Cortex of kidney (tissue), 1 donor: ENCODE measurements at places on chromosomes 3 and 15.
A peak's percentile ranks its signal among the peaks of the same experiment; 100 is the strongest.

GRCh38 chr3:123169492-123169929, 32.2 kb upstream of the SEC22A start:
- DNase-seq, result no peak

DNA sequence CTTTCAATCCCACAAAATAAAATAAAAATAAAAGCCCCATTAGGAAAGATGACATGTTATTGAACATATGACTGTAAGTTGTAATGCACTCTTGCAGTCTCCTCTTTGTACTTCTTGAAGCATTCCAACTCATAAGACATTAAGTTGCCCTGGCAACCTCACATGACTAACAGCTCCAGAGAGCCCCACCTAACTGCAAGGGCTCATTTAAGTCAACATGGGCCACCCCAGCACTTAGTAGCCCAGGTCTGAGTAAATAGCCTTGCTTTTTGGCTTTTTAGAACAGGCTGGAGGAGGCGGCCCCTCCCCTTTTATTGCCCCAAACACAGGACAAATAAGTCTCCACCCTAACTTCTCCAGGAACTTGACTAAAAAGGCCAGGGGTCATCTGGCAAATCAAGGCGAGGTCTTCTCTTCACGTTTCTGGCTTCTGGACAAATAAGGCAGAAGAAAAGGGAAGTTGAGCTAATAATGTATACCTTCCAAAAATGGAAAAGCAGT, 135.1 kb downstream of the TMCO5A start:
- no peak for DNase-seq

DNA sequence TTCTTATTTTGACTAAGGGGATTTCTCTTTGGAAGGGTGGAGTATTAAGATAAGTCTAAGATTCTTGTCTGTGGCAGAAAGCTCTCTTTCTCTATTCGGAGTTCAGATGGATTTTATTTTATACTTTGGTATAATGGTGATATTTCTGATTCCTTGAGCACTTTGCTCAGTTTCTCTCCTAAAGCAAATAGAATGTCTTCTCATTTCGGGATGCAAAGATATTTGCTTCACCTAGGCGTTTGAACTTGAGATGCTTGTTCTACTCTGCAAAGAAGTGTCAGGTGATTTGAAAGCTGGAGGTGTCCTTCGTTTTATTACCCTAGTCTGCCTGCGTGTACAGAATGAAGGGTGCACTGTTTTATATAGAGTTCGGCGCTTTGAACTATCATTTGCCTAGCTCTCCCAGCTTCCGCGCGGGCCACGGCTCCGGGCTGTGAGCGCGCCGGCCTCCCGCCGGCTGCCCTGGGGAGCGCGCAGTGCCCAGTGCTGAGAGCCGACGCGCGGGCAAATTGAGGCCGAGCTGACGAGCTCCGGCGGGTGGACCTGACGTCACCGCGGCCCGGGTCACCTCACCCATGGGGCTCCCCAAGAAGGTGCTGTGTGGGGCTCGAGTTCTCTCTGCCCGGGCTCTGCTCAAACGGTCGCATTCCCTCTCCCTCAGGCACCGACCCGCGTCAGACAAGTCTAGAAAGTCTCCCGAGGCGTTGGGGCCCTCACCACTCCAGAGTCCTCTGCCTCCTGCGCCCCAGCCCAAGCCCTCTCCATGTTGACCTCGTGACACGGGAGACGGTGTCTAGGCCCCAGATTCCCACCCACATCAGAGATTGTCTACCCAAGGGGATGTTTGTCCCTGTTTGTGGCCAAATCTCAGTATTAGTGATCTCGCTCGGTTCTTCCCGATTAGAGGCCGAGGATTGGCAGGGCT, 7.5 kb downstream of the SOX2 start:
- no peak for DNase-seq

DNA sequence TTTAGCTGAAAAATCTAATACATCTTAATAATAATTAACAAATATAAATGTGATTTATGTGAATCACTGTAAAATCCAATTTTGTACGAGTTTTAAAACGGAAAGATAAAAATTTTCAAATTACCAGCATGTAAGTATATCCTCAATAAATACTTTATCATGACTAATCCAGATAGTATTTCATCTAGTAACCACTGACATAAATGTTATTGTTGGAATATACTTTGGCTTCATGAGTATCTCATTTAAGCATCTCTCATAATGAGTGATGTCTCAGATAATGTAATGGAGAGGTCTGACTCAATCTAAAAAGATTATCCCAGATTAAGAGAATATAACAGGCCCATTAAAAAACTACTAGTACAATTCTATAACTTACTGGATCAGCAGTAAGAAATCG, 216.3 kb downstream of the STAG1 start:
- no peak for DNase-seq

DNA sequence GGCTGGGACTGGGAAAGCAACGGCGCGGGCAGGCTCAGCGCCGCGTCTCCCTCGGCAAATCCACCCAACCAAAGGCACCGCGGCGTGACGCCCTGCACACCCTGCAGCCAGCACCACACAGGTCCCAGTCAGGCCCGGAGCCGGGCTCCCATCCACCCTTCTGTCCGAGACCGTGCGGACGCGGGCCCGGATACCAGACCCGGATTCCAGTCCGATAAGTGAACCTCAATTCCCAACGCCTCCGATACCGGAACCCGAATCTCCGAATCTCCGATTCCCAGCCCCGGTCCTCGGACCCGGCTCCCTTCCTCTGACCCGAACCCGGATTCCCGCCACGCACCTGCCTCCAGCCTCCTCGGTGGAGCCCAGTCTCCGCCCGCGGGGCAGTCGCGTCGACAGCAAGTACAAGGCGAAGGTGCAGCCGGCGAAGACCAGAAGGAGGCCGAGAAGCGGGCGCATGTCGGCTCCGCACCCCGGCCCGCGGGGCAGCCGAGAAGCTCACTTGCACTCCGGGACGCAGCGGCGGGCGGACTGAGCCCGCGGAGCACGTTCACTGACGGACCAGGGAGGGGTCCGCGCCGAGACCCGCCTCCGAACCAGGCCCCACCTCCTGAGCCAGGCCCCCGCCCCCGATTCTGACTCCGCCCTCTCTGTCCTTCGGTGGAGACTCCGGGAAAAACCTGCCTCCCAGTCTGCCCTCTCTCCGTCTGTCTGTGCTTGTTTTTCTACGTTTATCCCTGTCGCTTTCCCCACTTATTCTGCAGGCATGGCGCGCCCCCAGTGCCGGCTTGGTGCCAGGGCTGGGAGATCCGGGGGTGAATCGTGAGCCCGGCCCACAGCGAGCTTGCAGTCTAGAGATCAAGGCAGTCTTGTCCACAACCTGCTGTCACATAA, at the start of gene TMEM41A:
TMEM41A (minus strand) TSS at position 533 of the 894 bp plus-strand sequence; CDS start at position 459, 74 bp downstream.
- peak; percentile 65 for DNase-seq

- no peak for DNase-seq
Observed at GRCh38 chr3:171875923-171876412, 32.8 kb downstream of the TMEM212 start.

DNA sequence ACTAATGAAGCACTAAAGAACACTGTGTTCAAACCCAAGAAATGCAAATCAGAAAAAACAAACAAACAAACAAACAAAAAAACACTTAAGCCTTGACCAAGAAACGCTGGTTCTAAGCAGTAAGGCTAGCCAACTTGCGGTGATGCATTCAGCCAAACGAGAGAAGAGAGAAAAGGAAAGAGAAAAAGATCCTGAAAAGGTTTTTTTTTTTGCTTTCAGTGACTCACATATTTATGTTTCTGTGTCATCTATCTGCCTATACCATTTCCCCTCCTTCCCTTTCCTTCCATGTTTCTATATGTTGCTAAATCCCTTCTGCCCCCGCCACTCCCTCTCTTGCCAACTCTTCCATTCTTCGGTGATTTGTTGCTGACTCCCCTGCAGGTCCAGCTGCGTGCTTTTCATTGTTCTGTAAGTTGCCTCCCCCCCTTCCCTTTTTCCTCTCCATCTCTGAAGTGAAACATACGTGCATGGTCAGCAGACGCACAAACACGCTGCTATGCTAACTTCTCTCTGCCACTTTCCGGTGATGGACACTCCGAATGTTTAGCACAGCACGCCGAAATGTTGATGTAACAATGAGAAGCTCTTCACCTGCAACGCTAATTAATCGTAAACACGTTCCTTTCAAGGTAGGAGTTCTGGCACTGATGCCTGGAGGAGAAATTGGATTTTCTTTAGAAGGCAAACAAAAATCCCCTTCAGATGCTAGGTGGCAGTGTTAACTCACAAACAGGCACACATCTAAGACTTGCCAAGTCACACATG, 154.4 kb downstream of the TUSC7 start:
- DNase-seq, result no peak

DNA sequence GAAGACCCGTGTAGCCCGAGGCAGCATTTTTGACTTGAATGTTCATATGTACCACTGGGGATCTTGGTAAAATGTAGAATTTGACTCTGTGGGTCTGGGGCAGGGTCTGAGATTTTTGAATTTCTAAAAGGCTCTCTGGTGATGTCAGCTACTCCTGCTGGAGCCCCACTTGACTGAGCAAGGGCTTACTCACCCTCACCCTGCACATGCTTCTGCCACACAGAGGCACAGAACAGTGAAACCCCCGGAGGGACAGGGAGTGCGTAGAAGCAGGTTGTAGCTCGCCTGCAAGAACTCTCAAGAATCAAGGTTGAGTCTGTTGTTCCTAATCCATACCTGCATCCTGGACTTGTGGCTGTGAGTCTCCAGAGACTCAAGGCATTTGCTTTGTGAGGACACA, 41.1 kb downstream of the SLCO3A1 start:
- DNase-seq, result no peak

DNA sequence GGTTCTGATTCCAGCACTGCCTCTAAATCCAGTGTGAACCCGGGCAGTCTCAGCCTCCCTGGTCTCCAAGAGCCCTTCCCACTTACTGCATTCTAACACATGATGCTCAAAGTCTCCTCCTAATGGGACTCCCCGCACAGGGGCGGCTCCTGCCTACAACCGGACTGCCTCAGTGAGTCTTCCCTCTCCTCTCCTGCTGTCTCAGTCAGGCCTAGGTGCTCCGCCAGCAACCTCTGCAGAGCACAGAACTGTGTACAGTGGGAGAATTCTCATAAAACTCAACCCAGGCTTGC, 28.9 kb downstream of the TBC1D2B start:
- no peak for DNase-seq

- no peak for DNase-seq
Observed at GRCh38 chr15:42510258-42511006, 15.0 kb downstream of the SNAP23 start.

- no peak for DNase-seq
Observed at GRCh38 chr3:182567700-182568099, 225.6 kb upstream of the ATP11B start.

DNA sequence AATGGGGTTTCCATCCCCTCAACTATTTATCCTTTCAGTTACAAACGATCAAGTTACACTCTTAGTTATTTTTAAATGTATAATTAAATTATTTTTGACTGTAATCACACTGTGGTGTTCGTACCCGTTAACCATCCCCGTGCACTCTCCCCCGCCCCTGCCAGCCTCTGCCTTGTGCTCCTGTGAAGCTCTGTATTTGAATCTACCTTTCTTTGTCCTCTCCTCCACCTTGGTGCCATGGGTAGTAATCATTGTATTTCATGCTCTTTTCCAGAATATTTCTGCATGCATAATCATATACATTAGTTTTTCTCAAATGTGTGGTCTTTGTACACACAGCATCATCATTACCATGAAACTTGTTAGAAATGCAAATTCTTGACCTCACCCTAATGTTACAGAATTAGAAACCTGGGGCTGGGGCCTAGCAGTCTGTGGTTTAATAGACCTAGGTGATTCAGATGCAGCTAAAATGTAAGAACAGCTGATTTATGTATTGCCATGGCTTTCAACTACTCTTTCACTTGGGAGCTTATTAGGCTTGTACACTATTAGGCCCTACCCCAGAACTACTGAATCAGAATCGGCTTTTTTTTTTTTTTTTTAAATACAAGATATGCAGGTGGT, 91.5 kb downstream of the STT3B start:
- DNase-seq, result no peak

DNA sequence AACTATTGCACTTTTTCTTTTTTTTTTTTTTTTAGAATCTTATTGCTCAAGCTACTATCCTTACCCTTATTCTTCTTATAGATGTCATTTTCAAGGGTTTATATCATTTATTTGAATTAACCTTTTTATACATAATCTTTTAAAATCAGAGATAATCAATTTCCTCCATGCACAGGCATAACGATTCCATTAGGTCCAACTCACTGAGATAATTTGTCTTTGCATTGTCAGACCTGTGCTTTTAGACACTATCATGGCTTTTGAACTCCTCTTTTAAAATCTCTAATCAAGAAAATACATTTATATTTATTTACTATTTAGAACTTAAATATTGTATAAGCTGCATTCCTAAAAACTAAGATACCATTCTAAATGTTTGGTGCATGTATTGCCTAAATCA, 1454.9 kb downstream of the ZPLD1 start:
- no peak for DNase-seq

DNA sequence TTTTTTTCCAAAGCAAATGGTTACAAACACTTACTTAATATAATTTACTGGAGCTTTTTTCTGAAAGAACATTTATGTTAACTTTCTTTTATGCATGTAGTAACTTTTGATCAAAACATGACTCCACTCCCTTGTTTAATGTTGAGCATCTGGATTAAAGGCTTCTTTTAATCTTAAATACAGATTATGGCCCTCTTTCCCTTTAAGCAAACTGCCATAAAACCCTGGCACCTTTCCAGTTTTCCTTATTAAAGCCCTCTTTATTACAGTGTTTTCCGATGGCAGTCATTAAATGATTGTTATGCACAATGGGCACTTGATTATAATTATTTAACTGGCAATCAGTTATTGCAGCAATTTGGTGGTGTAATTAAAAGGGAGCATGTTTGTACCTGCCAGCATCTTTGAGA, 167.0 kb downstream of the VGLL4 start:
- no peak for DNase-seq

DNA sequence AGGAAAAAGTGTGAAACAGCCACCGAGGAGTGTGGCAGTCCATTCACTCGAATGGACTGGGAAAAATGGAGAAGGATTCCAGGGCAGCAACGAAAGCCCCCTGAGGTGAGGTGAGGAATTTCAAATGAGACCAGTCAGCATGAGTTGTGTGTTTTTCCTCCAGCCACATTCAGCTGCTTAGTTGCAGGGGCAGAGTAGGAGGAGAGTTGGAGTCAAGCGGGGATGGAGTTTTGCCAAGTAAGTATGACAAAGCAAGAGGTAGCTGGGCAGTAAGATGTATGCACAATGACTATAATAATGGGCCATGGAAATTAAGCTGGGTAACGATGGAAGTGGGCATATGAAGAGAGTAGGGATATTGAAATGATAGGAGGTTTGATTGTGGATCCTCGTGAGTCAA, 64.4 kb downstream of the CCDC54 start:
- DNase-seq, result no peak

DNA sequence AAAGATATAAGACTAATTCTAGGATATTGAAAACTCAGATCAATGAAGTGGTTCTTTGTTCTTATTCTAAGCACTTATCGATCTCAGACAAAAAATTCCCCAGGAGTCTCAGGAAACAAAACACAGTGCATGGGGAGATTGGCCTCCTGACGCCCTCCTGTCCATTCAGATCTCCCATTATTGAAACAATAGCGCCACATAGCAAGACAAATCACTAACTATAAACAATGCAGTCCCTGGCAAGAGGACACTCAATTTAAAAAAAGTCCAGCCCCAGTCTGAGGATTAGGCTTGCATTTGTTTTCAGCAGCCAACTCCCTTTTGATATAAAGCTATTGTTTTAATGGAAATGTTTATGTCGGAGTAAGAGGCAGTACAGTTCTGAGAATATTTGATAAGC, 528.2 kb downstream of the GABRG3 start:
- no peak for DNase-seq

GRCh38 chr3:133996251-133996661, 33.5 kb downstream of the SLCO2A1 start:
- no peak for DNase-seq
